ENCODE measurements at places on chromosomes 4 and X.
A peak's percentile ranks its signal among the peaks of the same experiment; 100 is the strongest.

DNA sequence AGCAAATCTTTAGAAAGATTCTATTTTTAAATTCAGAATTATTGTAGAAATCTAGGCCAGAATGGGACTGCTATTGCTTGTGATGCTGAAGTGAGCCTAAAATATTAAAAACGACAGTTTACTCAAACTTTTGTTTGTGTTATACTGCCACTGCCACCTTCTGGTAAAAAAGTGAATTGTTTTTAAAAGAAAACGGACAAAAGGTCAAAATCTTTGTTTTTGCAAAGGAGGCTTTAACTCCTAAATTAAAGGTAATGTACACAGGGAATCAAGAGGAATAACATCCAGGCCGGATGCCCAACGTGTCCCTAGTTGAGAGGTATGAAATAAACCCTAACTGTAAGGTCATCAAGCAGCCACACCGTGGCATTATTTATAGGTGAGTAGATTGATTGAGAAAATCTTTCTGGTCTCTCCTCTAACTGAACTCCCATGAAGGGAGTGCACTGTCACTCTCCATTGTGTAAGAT, 338.3 kb upstream of the GALNT7 start:
- no peaks in the 10 kb centered on the region for H3K4me1 ChIP-seq
- no peaks in the 10 kb centered on the region for H3K36me3 ChIP-seq
- no peak for DNase-seq
- H3K4me3 ChIP-seq, result no peak overlapping the region
- H3K27ac ChIP-seq, result no peak overlapping the region

DNA sequence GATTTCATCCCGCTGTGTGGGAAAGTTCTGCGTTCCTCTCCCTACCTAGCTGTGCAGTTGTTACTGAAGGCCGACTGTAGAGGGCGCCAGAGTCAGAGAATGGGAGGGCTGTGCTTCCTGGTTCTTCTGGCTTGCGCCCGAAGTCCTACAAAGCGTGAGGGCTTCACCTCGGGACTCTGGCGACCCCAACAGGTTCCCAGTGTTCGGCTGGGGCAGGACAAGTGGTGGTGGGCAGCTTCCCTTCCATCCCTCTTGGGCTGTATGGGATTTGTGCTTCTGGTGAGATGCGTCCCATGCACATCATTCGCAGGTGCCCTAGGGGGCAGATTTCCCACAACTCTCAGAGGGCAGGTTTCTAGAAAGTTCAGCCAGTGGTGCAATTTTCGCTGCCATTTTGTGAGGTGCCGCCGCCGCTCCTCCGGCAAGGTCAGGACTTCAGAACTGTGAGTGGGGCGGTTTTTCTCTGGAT, 27.3 kb downstream of the CT45A1 start:
- H3K27me3 ChIP-seq, result no peaks in the 10 kb centered on the region
- H3K4me3 ChIP-seq, result no peak overlapping the region
- peak; percentile 58 for DNase-seq
- no peaks in the 10 kb centered on the region for H3K36me3 ChIP-seq
- no peak overlapping the region for H3K27ac ChIP-seq
- H3K4me1 ChIP-seq, result no peaks in the 10 kb centered on the region

GRCh38 chr4:23373261-23373660, 516.6 kb downstream of the PPARGC1A start:
- no peaks in the 10 kb centered on the region for H3K36me3 ChIP-seq
- no peaks in the 10 kb centered on the region for H3K27me3 ChIP-seq
- H3K4me3 ChIP-seq, result no peak overlapping the region

- H3K4me1 ChIP-seq, result no peaks in the 10 kb centered on the region
- DNase-seq, result no peak
- H3K4me3 ChIP-seq, result no peak overlapping the region
These were observed 172.8 kb downstream of the PDHA2 start for GRCh38 chr4:96012687-96013086.

DNA sequence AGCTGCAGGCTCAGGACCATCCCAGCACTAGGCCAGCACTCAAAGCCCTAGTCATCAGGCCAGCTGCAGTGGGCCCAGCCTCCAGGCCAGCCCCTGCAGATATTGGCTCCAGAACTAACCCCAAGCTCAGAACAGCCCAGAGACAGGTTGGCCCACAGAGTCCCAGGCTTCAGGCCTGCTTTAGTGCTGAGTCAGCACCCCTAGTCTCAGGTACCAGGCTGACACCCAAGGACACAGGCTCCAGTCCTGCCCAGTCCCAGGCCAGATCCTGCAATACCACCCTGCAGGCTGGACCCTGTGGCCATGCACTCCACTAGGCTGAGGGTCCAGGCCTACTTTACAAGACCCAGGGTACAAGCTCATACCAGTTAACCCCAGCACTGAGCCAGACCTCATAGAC, 234.4 kb upstream of the GPRIN3 start:
- no peaks in the 10 kb centered on the region for H3K4me1 ChIP-seq
- no peak overlapping the region for H3K4me3 ChIP-seq
- no peak overlapping the region for H3K27ac ChIP-seq
- no peaks in the 10 kb centered on the region for H3K27me3 ChIP-seq
- DNase-seq, result no peak

DNA sequence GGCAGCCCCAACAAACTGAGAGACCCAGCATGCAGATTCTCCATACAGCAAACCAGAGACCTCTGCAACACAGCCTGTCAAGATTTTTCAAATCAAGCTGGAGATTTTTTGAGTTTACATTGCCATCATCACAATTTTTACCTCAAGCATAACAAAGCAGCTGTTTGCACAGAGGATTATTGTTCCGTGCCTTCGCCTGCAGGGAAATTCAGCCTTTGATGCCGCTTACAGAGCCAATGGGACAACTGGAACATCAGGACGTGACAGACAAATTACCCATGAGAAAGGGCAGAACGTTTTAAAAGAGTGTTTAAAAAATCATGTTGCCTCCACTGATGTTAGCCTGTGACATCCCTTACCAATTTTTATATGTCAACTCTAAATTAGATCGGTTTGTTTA, 363.7 kb downstream of the FBXW7 start:
- no peak overlapping the region for H3K4me3 ChIP-seq
- no peak for DNase-seq
- no peaks in the 10 kb centered on the region for H3K27me3 ChIP-seq

Data from tibial artery (tissue), 4 donors.